ENCODE measurements at places on chromosomes 16 and 17.

- DNase-seq = no peak
These were observed 37.3 kb downstream of the PIEZO1 start for GRCh38 chr16:88747588-88748301.

GRCh38 chr17:681738-682529 is 32.7 kb downstream of the VPS53 start:
- DNase-seq = no peak

- no peak for DNase-seq
These were observed 168.9 kb downstream of the SHISA9 start for GRCh38 chr16:13070268-13070667.

DNA sequence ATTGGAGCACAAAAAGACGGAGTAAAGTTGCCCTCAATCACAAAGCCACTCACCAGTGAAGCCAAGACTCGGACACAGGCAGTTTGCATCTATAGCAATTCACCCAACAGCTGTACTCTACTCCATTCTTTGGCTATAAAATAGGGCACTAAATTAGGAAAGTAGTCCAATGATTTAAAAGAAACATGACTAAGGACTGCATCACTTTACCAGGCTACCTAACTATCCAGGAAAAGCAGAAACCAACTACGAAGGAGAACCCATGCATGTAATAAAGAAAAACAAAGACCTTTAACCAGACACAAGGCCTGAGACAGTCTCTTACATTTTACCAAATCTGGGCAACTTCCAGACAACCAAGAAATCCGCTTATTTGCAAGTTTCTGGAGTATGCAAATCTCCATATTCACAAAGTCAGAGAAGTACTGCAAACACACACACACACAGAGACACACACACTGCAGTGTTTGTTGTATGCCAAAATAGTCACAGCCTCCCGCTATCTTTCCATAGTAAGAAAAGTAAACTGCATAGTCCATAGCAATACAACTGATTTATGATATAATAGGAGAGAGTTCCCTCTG is 59.8 kb downstream of the CDH11 start:
- DNase-seq = no peak

DNA sequence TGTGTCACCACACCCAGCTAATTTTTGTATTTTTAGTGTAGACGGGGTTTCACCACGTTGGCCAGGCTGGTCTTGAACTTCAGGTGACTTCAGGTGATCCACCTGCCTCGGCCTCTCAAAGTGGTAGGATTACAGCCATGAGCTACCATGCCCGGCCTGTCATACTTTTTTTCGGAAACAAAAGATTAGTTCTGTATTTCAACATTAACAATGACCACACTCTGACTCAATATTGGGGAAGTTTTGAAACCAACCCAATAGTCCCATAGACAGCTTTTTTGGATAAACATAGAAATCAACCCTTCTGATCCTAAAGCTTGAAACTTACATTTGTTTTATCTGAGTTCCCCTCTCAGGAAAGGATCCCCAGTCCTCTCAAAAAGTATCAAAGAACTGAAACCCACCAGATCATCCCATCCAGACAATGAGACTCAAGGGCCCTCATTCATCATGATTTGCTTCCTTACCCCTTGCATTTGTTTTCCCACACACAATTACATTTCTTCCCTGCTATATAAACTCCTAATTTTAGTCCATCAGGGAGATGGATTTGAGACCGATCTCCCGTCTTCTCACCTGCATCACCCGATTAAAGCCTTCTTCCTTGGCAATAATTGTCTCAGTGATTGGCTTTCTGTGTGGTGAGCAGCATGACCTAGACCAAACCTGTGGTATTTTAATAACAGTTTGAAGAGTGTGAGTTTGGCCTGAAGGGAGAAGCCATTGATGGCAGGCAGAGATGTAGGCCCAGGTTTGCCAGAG is 7.2 kb upstream of the AGRP start:
- no peak for DNase-seq

GRCh38 chr16:17026600-17027242 is 444.0 kb downstream of the XYLT1 start:
- no peak for DNase-seq

- DNase-seq = peak; percentile 47
These were observed 65.6 kb downstream of the SEC14L1 start for GRCh38 chr17:77206158-77206956.

DNA sequence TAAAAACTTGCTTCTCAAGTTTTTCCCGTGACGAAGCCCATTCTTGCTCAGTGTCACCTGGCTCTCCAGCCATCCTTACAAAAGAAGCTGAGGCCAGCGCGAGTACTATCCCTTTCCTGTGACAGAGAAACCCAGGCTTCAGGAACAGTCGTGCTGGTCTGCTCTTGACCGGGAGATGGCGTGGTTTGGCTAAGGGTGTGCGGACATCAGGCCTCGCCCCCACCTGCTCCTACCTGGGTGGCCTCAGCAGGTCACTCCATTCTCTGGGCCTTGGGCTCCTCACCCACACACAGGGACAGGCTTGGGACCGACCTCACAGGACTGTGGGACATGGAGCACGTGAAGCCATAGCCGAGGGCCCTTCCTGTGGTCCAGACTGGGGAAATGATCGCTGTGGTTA is 75.2 kb upstream of the CIBAR2 start:
- no peak for DNase-seq

- DNase-seq = no peak
These were observed 284.6 kb downstream of the SEC14L1 start for GRCh38 chr17:77425348-77425747.

DNA sequence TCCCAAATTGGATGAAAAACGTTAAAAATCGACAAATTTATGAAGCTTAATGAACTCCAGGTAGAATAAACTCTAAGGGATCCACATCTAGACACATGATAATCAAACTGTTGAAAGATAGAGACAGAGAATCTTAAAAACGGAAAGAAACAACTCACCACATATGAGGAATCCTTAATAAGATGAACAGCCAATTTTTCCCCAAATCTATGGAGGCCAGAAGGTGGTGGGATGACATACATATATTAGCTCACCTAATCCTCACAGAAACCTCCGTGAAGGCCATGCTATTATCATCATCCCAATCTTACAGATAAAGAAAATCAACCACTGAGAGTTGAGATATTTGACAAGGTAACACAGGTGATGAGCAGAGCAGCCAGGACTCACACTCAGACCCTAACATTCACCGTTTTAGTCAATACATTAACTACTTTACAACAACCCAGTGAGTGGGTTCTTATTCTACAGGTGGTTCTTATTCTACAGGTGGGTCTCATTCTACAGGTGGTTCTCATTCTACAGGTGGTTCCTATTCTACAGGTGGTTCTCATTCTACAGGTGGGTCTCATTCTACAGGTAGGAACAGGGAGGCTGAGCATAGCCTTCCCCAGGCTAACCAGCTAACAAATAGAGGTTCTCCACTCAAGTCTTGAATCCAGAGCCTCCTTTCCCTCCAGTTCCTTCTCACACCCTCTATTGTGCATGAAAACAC is 4.8 kb downstream of the CACNG1 start:
- DNase-seq = no peak

DNA sequence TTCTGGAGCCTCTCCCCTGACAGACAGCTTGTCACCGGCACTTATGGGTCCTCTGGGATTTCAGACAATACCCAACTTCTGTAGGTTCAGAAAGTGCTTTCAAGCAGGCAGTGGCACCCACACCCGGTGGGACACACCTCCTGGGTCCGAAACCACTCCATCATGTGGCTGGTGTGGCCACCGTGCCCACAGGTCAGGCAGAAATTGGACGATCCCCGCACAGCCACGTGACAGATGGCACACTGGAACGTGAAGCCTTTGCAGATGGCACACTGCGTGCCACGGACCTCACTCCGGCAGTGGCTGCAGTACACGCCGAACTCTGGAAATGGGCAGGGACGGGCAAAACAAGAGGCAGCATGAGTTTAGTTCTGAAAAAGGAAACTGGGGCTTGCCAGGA is 99.5 kb upstream of the FA2H start:
- no peak for DNase-seq

- no peak for DNase-seq
These were observed 992 bp upstream of the CACNG4 start for GRCh38 chr17:66963521-66963908.

- peak; percentile 66 for DNase-seq
These were observed 1.8 kb downstream of the MAP3K14 start for GRCh38 chr17:45314741-45315647.

- no peak for DNase-seq
These were observed 54.7 kb downstream of the CBFA2T3 start for GRCh38 chr16:88922114-88922825.
